ENCODE measurements at places on chromosomes 7 and 10.

- DNase-seq: no peak
Observed at GRCh38 chr7:151744656-151745638, 132.0 kb downstream of the PRKAG2 start.

DNA sequence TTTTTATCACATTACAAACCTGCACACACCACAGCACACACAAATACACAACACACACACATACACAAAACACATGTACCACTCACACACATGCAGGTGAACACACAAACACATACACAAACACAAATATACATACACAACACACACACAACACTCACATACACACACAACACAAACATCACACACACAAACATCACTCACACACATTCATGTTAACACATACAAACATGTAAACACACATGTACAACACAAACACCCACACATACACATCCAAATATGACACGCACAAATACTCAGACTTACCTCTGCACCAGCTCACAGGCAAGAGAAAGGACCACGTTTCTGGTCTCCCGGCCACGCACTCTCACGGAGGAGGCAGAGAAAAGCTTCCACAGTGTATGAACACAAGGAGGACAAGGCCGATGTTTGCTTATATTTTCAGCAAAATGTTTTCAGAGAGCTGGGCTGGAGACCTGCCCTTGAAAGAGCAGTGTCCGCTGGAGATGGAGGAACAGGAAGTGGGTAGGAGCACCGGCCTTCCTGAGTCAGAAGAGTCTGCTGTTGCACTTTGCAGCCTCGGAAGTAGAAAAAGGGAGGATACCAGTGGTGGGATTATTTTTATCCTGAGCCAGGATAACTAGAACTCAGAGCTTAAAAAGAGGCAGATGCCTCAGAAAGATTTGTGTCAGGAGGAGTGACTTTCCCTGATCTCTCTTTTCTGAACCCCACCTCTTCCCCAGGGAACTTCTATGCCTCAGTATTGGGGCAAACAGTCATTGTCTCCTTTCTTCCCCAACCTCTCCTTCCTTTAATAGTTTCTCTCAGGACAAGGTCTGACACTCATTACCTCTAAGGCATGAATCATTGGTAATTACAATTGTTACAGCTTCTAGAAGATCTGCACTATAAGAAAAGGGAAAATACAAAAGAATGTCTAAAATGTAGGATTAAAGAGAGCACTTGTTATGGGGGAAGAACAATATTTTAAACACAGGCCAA is at the start of gene GIMAP6:
GIMAP6 (minus strand) TSS at position 520 of the 999 bp plus-strand sequence. CDS start 2,243 bp downstream, outside the sequence.
- no peak for DNase-seq

GRCh38 chr10:93363891-93364648 is 118.1 kb downstream of the MYOF start:
- DNase-seq: no peak

- no peak for DNase-seq
Observed at GRCh38 chr7:148487912-148488311, 102.7 kb upstream of the C7orf33 start.

DNA sequence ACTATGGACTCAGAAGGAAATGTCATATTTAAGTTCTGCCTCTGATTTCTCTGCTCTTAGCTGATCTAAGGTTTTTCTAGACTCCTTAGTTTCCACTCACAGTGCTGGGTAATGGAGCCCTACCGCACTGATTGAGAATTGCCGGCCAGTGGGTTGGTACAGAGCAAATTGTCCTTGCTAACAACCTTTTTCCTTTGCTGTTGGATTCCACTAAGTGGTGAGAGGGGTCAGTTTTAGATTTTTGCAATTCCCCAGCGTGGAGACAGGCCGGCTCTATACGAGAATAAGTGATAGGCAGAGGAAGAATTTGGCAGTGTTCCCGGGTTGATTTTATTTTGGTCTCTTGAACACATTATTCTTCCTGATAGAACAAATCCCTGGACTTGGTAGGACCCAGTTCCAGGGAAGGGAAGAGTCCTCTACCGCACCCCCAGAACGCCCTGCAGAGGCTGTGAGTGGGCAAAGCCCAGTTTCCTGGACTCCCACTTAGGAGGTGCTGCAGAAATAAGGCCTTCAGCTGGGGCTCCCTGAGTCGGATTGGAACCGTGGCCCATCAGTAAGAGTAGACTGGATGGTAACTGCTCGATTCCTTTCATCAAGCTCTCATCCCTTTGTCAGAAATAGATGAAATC is 3.0 kb upstream of the NRP1 start:
- DNase-seq: no peak

DNA sequence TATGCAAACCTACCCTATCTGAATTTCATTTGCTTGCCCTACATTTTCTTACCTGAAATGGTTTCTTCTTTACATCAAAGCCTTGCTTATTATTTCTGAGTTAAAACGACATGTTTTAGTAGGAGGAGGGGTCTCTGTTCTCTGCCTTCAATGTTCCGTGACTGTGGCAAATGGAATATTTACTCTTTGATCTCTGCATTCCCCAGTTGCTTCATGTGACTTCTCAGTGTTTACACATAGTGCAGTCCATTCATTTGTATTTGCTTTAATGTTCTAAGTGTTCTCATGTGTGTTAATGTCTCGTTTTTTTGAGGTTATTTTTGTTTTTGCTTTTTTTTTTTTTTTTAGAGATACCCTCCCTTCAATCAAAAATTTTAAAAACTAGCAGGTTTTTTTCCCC is 75.8 kb downstream of the GNAI1 start:
- DNase-seq: no peak

DNA sequence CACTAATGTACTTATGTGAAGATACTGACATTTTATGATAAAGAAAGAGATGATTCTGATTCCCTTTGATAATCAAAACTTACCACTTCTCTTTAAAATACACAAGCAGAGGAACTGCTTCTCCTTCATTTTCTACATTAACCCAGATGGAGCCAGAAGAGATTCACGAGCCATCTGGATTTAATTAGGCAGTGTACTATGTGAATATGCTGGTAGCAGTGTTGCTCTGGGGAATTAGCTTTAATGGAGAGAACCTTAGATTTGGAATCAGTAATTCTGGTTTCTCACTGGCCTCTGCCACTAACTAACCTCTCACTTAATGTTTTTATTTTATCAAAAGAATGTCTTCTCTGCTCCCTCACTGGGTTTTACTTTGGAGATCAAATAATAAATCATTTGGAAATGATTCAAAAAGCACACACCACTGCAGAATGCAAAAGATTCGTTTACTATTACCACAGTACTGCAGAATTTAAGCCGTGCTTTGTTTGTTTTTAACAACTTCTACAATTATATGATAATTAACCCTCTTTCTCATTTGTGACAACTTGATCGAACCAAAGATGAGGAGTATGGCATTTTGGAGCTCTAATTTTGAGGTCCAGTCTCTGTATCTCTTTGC is 77.5 kb upstream of the PHYHIPL start:
- no peak for DNase-seq

- DNase-seq: no peak
Observed at GRCh38 chr7:50589364-50589763, 24.2 kb upstream of the DDC start.

DNA sequence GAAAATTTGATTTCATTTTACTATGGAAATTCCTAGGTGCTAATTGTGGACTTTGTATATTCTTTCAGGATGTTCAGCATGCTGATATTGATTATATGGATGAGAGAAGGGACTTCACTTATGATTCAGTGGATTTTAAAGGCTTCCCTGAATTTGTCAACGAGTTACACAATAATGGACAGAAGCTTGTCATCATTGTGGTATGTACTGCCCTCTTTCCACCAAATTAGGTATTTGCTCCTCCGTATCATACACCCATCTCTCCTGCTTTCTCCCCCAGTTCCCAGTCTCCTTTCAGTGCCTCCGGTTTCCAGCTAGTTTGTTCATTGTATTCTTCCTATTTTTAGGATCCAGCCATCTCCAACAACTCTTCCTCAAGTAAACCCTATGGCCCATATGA is 34.6 kb downstream of the MGAM start:
- no peak for DNase-seq

- no peak for DNase-seq
Observed at GRCh38 chr7:48101968-48102367, 12.9 kb downstream of the UPP1 start.

GRCh38 chr10:1575481-1576244 is 161.7 kb downstream of the ADARB2 start:
- DNase-seq: no peak

GRCh38 chr10:98258683-98259454 is 9.1 kb downstream of the LOXL4 start:
- DNase-seq: no peak

DNA sequence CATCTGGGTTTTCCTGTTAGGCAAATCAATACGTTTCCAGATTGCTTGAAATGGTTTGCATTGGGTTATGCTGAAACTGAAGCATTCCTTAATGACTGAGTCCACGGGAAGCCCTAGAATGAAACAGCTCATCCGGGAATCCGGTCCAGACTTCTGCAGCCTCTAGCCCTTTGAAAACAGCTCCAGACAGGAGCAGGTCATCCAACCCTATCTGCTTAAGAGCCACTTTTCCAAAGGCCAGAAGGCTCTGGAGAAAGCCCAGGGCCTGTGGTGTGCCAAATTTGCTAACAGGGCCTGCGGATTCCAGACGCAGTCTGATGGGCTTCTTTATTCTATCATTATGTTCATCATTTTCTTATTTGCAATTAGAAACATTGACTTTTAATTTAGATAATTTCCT is 265.4 kb downstream of the SKIDA1 start:
- no peak for DNase-seq

GRCh38 chr7:37206192-37206591 is 242.5 kb downstream of the ELMO1 start:
- no peak for DNase-seq

DNA sequence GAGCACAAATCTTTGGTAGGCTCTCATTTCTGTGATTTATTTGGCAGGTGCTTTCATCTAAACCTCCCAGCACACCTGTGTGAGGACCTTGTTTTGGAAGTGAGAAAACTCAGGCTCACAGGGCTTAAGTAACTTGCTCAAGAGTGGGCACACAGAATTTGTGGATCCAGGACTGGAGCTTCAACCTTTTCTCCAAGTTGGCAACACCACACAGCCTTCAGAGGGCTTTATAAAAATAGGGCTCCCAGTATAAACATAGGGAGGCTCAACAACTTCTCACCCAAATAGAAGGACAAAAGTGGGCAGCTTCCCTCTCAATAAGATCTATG is 182.2 kb upstream of the NEBL start:
- DNase-seq: no peak

DNA sequence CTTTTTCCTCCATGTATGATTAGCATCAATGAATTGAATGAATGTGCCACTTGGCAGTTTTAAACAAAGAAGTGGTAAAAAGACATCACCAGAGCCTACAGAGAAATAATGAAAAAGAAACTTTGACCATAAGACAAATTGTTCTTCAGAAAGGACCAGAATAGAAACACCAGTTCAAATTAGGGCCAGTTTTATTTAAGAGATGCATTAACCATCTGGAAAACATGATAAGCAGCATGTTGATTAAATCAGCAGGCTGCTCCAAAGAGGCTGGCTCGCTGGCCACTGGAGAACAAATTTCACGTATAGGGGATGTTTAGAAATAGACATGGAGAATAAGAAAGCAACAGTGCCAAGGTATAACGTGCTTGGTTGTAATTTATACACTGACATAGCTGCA is 242.3 kb upstream of the AOAH start:
- DNase-seq: no peak

GRCh38 chr10:84599254-84599653 is 270.9 kb downstream of the CCSER2 start:
- no peak for DNase-seq

GRCh38 chr7:122100021-122100420 is 44.0 kb downstream of the AASS start:
- no peak for DNase-seq

- peak; percentile 84 for DNase-seq
Observed at GRCh38 chr10:100481462-100482081, 18.8 kb downstream of the WNT8B start.

DNA sequence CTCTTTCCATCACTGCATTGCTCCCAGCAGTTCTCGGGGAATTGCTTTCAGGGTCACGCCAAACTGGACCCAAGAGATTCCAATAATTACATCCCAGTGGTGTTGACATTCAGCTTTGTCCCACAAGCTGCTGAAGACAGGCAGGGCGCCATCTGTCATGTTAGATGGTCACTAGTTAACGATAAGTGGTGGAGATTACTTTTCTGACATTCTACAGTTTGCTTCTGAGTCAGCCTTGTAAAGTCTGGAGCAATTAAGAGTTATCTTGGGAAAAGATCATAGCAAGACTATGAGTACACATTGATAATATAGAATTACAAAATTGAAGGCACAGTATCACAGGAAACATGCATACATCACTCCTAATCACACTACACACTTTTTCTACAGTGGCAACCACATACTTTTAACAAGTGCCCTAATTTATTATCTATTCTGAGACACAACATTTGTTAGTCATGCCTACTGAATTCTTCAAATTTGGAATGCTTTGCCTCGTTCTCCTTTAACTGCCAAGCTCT is 41.9 kb downstream of the SEMA3C start:
- no peak for DNase-seq

DNA sequence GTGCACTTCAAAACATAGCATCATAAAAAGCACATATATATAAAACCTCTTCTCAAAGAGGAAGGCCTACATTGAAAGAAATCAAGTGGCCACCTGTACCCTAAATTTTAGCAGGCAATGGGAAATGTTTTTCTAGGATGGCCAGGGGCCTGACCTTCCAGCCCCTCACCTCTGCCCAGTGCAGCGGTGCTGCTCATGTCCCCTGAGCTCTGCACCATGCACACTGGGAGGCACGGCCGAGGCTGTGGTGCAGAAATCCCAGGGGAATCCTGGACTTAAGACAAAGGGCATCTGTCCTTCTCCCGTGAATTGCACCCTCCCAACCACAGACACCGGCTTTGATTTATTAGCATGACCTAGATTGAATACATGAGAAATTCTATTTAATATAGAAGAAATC is 551.4 kb downstream of the GLRX3 start:
- no peak for DNase-seq

DNA sequence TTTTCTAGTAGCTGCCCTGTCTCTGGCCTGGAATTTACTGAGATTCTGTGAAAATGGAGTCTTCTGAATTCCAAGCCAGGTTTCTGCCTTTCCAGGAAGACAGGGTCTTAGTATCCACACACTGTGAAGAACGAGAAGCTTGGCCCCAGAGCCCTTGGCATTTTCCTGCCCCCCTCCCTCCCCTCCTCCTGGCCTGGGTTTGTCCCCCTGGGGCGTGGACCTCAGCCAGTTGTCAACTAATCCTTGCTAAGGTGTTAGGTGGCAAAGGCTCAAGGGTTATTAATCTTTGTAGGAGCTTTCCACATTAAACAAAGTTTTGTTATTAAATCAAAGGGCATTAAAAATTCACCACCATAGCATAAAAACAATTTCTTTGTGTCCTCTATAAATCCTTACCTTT is 329.5 kb downstream of the RNLS start:
- DNase-seq: no peak
